ENCODE measurements at places on chromosomes 6 and 20. TPM values are rescaled to one million over a fixed set of nuclear protein-coding genes. Genes with fewer than 3 reads are reported as not detected.

The GPX5 gene
- total RNA-seq, result not detected

The CRISP2 gene
- total RNA-seq, result not detected

The COL9A3 gene
- total RNA-seq, result 3.8 TPM

The PAK5 gene
- not detected for total RNA-seq

The OR12D3 gene
- not detected for total RNA-seq

The SAPCD1 gene
- not detected for total RNA-seq

The KIAA1755 gene
- total RNA-seq, result 9.9 TPM

The SEL1L2 gene
- total RNA-seq, result not detected

The VGLL2 gene
- total RNA-seq, result not detected

The MRPL18 gene
- 37.2 TPM for total RNA-seq

The PTCRA gene
- 0.72 TPM for total RNA-seq

The LCA5 gene
- 3.4 TPM for total RNA-seq

The EMILIN3 gene
- total RNA-seq, result 0.12 TPM

The HNF4A gene
- not detected for total RNA-seq

The SLC18B1 gene
- 10.8 TPM for total RNA-seq

The GABRR1 gene
- not detected for total RNA-seq

The DNAH8 gene
- not detected for total RNA-seq

The C6orf52 gene
- not detected for total RNA-seq

The PROKR2 gene
- not detected for total RNA-seq

All from omental fat pad (tissue), 4 donors.